Glutamatergic neuron (in vitro differentiated cells): ENCODE measurements at places on chromosomes 5 and 9. TPM values are rescaled to one million over a fixed set of nuclear protein-coding genes. Genes with fewer than 3 reads are reported as not detected.

DNA sequence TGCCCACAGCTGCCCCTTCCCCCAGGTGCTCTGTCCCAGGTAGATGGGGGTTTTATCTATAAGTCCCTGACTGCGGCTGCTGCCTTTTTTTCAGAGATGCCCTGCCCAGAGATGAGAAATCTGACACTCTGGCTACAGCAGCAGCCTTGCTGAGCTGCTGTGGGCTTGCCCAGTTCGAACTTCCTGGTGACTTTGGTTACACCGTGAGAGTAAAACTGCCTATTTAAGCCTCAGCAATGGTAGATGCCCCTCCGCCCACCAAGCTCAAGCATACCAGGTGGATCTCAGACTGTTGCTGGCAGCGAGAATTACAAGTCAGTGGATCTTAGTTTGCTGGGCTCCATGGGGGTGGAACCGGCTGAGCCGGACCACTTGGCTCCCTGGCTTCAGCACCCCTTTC is 56.8 kb downstream of the MINAR2 start:
- no peak overlapping the region for H3K27ac ChIP-seq
- no peaks in the 10 kb centered on the region for H3K36me3 ChIP-seq
- H3K4me1 ChIP-seq, result no peaks in the 10 kb centered on the region
- H3K27me3 ChIP-seq, result no peaks in the 10 kb centered on the region
- H3K4me3 ChIP-seq, result no peak overlapping the region

- H3K27ac ChIP-seq, result no peak overlapping the region
- no peak for DNase-seq
- no peaks in the 10 kb centered on the region for H3K36me3 ChIP-seq
- H3K4me3 ChIP-seq, result no peak overlapping the region
- H3K4me1 ChIP-seq, result peaks cover 2% of the 10 kb centered on the region
Measured at GRCh38 chr5:147898875-147899401, 7.4 kb downstream of the C5orf46 start.

GRCh38 chr9:127950513-127951289 is 13.0 kb upstream of the DPM2 start:
- H3K36me3 ChIP-seq, result no peaks in the 10 kb centered on the region
- no peak overlapping the region for H3K4me3 ChIP-seq
- peaks cover 7% of the 10 kb centered on the region for H3K4me1 ChIP-seq
- H3K27me3 ChIP-seq, result peaks cover 9% of the 10 kb centered on the region
- no peak for DNase-seq
- H3K27ac ChIP-seq, result no peak overlapping the region

DNA sequence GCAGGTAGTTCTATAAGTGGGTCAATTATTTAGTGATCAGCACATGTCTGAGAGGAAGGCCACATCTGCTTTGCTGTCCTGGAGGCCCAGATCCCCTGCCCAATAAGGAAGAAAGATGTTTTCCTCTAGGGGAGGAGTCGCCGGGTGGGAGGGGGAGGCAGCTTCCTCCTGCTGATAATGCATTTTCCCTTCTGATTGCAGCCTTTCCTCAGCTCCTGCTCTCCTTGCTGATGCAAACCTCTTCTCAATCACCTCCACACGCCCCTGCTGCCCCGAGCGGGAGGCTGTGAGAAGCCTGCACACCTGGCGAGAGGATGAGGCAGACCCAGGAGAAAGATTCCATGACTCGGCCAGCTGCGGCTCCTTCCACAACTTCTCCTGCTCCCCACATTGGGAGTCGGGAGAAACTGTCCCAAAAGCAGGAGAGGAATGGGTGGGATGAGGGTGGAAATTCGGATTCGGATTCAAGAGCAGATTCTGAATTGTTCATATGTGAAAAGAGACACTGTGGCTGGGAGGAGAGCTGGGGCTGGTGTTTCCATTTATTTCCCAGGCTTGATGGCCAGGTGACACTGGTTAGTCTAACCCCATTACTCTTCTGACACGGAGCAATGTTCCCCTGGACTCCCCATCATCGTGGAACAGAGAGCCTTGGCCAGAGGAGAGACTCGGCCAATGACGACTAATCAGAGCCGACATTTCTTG is 6.8 kb upstream of the NTNG2 start:
- peak overlapping the region; percentile 4 for H3K27ac ChIP-seq
- H3K27me3 ChIP-seq, result peaks cover 7% of the 10 kb centered on the region
- H3K36me3 ChIP-seq, result no peaks in the 10 kb centered on the region
- no peak overlapping the region for H3K4me3 ChIP-seq

GRCh38 chr5:68071736-68072135 is 143.8 kb upstream of the PIK3R1 start:
- DNase-seq, result no peak
- H3K36me3 ChIP-seq, result no peaks in the 10 kb centered on the region
- H3K27me3 ChIP-seq, result no peaks in the 10 kb centered on the region
- H3K4me3 ChIP-seq, result no peak overlapping the region
- H3K4me1 ChIP-seq, result peaks cover 3% of the 10 kb centered on the region

DNA sequence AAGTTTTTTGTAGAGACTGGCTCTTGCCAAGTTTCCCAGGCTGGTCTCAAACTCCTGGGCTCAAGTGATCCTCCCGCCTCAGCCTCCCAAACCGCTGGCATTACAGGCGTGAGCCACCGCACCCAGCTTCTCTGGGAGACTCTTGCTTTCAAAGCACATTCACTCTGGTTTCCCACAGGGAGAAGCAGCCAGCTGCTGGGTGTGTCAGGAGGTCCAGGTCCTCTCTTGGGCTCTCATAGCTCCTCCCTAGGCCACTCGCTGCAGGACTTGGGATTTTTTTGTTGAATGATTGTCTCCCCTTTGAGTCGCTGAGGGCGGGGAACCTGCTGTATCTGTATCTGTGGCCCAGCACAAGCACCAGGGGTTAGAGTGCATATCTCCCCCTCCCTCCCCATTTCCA is 68.4 kb upstream of the RAPGEF1 start:
- H3K4me1 ChIP-seq, result peaks cover 33% of the 10 kb centered on the region
- H3K27me3 ChIP-seq, result no peaks in the 10 kb centered on the region
- no peak for DNase-seq

DNA sequence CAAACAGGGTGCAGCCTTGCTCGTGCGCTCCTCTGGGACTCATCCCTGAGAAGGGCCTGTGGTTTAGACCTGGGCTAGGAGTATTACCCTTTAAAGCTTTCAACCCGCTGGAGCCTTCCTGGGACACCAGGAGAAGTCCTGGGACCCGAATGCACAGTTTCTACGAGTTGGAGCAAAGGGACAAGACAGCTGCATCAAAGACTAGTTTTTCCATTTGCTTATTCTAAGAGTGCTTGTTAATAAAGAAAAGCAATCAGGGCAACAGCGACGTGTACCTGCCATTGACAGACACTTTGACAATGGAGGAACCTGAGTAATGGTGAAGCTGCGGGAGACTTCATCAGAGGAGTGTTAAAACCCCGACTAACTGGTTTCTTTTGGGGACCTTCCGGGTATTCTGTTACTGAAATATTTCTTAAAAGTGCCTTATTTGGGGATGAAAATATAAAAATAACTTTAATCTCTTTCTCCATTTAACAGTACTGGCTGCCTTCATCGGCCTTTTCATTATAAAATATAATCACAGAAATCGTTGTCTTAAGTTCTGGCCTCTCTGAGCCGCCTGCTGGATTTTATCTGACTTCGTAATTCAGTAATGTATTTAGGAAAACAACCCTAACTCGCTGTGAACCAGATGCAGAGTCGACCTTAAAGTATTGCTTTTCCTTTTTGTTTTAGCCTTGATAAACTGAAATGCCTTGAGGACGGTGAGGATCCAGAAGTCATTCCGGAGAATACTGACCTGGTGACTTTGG is 732 bp downstream of the SNAPC3 start:
- peaks cover 2% of the 10 kb centered on the region for H3K27me3 ChIP-seq
- peak overlapping the region; percentile 98 for H3K4me3 ChIP-seq
- DNase-seq, result no peak
- H3K4me1 ChIP-seq, result peaks cover 21% of the 10 kb centered on the region
- H3K27ac ChIP-seq, result peak overlapping the region; percentile 93
- H3K36me3 ChIP-seq, result peaks cover 4% of the 10 kb centered on the region

DNA sequence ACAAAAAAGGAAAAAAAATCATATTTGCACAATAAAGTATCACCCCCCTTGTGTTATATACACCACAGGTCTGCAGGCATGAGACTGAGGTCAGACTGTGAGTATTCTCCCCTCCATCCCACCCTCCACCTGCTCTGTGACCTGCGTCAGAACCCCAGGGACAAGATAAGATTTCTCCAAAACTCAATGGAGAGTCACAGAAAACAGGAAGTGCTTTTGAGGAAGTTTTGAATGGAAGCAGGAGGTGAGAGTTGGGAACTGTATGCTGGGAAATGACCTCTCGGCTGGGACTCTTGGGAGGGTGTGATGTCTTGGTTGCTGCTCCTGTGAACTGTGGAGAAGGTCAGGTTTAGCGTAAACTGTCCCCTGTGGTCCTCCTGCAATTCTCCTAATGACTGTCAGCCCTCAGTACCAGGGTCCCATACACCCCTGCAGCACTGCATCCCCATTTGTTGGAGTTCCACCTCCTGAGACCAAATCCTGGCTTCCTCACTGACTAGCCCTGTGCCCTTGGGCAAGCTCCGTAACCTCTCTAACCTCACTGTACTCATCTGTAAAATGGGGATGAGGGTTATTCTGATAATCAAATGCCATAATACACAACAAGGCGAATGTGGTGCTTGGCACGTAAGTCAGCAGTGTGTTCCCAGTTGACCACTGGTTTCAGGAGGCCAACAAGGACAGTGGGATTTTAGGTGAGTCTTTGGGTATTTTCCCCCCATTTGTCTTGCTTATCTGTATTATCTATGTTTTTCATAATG is 6.9 kb upstream of the CTSL start:
- H3K27ac ChIP-seq, result no peak overlapping the region
- H3K27me3 ChIP-seq, result no peaks in the 10 kb centered on the region
- no peak for DNase-seq
- no peaks in the 10 kb centered on the region for H3K4me1 ChIP-seq

DNA sequence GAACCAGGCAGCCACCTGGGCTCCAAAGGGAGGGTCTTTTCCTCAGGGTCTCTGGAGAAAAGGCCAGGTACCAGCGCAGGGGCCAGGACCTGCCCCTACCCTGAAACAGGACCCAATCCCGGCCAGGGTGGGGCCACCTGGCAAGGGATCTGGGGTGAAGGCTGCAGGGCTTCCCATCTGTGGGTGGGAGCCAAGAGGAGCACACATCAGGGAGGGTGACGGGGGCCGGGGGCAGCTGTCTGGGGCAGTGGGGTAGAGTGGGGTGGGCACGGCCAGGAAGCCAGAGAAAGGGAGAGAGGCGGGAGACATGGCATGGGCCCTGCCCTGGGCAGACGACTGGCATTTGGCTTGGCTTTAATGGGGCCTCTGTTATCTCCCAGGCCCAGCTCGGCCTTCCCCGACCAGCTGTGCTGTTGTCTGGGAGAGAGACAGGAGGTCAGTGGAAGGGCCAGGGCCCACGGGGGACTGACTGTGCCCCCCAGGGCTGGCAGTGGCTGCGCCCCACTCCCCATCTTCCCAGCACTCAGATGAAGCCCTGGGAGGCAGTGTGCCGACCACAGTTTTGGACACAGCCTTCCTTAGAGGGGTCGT is 57.2 kb upstream of the RNF130 start:
- H3K27ac ChIP-seq, result no peak overlapping the region
- peaks cover 9% of the 10 kb centered on the region for H3K27me3 ChIP-seq
- peaks cover 24% of the 10 kb centered on the region for H3K4me1 ChIP-seq
- no peak overlapping the region for H3K4me3 ChIP-seq
- no peak for DNase-seq
- H3K36me3 ChIP-seq, result peaks cover 4% of the 10 kb centered on the region

DNA sequence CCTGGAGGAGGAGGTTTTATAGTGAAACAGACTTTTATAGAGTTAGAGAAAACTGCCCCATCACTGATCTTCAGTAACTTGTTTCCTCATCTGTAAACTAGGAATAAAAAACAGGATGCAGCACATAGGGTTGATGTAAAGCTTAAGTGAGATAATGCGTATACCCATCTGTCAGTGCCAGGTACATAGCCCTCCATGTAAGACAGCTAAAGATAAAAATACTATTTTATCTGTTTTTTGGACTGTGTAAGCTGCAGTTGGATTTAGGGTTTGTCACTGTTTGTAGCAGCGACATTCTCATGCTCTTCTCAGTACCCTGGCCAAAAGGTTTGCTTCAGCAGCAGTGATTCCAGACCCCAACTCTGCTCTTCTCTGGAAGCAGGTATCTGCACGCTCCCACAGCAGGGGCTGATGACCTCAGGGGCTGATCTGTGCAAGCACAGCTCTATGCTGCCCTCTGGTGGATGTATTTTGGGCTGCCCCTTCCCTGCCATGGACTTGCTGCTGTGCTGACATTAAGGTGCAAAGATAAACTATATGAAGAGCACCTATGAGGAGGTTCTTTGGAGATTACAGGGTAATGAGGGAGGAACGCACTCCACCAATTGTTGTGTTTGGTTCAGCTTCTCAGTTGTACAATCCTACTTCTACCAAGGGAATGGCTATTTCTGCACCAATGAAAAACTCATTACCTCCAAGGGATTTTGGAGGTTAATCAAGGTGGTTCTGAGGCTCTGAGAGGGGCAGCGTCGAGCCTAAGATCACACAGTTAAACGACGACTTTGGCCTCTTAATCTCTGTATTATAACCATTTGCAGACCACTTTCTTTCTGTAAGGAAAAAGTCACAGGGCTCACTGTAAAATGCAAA is 13.1 kb downstream of the HMHB1 start:
- no peak overlapping the region for H3K4me3 ChIP-seq
- peak; percentile 92 for DNase-seq
- no peak overlapping the region for H3K27ac ChIP-seq
- no peaks in the 10 kb centered on the region for H3K27me3 ChIP-seq
- no peaks in the 10 kb centered on the region for H3K4me1 ChIP-seq

GRCh38 chr9:116391306-116391900 is 237.8 kb downstream of the PAPPA start:
- H3K36me3 ChIP-seq, result no peaks in the 10 kb centered on the region
- DNase-seq, result no peak
- H3K27me3 ChIP-seq, result peaks cover 13% of the 10 kb centered on the region
- H3K4me3 ChIP-seq, result no peak overlapping the region
- H3K27ac ChIP-seq, result no peak overlapping the region

DNA sequence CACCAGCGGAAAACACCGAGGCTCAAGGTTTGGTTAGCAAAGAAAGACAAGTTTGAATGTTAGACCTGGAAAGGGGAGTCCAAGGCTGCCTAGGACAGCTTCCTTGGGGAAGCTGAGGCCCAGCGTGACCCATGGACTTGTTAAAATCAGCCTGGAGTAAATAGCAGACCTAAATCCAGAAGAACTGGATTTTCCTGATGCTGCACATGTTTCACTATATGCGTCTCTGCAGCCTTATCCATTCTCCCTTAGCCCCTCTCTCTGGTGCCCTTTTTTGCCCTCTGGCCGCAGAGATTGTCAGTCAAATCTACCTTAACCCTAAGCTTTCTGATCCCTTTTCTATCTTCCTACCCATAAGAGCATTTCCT is 119.9 kb downstream of the NTRK2 start:
- H3K27ac ChIP-seq, result no peak overlapping the region
- no peak for DNase-seq
- no peak overlapping the region for H3K4me3 ChIP-seq
- H3K36me3 ChIP-seq, result no peaks in the 10 kb centered on the region
- H3K27me3 ChIP-seq, result no peaks in the 10 kb centered on the region

DNA sequence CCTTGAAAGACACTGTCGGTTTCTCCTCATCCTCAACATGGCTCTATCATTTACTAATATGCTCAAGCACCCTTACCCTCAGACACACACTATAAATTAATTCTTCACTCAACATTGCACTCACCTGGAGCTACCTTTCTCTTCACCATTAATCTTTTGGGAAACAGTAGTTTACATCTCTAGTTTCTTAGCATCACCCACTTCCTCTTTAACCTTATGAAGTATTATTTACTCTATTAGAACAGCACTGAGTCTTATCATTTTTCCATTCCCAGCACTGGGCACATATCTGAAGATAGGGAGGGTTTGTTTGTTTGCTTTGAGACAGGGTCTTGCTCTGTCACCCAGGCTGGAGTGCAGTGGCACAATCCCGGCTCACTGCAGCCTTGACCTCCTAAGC is 213.5 kb downstream of the SMARCA2 start:
- no peak for DNase-seq
- peaks cover 2% of the 10 kb centered on the region for H3K27me3 ChIP-seq
- H3K27ac ChIP-seq, result no peak overlapping the region
- H3K36me3 ChIP-seq, result no peaks in the 10 kb centered on the region
- H3K4me3 ChIP-seq, result no peak overlapping the region

The CEP72 gene
- 43.9 TPM for total RNA-seq

The DMRTA1 gene
- total RNA-seq, result 30.1 TPM

The CAAP1 gene
- 14.3 TPM for total RNA-seq
